ENCODE measurements at places on chromosomes 5 and 9.
A peak's percentile ranks its signal among the peaks of the same experiment; 100 is the strongest.

GRCh38 chr5:32475334-32476097 is 31.0 kb upstream of the ZFR start:
- peak; percentile 15 for DNase-seq

DNA sequence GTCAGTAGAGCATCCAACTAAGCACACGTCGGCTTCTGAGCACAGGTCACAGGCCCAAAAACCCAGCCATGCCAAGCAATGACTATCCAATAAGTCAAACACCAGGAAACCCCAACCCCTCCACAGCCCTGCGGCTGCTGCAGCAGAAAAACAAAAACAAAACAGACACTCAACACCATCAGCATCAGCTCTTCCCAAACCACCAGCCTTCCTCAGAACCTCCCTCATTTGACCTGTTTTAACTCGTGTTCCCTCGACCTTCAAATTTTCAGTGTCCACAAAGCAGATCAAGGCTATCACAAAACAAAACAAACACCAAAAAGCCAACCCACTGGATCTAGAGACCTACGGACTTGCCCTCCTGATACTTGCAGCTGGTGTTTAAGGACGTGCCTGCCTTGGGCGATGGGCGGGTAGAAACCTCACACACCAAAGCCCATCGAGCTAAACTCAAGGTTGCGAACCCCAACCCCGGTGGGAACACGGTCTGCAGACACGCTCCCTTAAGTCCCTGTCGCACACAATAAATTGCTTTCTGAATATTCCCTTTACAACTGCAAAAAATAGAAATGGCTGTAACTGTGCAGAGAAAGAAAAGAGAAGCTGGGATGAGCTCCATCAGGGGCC is 247.1 kb upstream of the ANKRD55 start:
- DNase-seq = peak; percentile 10

DNA sequence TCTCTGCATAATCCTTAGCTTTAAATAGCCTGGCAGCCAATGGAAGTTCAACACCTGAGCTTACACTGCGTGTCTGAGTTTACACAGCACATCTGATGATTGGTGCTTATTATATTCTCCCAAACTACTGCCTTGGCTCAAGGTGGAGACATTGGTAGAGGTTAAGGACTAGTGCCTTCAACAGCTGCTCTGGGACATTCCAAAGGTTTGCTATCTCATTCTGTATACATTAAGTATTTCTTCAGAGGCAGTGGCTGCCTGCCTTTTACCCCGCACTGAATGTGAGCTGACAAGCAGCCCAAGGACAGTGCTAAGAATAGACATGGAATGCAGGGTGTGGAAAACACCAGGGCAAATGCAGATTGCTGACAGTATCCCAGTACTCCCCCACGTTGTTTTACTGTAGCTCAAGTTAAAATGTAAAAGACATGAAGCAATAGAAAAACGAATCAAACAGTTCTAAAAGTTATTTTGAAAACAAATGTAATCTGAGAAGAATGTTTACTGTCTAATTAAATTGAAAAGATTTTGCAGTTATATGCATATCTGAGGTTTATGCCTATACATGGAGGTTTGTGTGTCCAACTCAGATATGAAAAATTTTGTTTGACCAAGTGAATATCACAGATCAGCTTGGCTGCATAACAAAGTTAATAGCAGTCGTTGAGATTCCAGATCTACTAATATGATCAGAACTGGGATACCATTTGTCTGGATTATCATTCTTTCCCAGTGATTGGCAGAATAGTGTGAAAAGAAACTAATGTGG is 1.8 kb downstream of the HSPB3 start:
- DNase-seq = peak; percentile 88

DNA sequence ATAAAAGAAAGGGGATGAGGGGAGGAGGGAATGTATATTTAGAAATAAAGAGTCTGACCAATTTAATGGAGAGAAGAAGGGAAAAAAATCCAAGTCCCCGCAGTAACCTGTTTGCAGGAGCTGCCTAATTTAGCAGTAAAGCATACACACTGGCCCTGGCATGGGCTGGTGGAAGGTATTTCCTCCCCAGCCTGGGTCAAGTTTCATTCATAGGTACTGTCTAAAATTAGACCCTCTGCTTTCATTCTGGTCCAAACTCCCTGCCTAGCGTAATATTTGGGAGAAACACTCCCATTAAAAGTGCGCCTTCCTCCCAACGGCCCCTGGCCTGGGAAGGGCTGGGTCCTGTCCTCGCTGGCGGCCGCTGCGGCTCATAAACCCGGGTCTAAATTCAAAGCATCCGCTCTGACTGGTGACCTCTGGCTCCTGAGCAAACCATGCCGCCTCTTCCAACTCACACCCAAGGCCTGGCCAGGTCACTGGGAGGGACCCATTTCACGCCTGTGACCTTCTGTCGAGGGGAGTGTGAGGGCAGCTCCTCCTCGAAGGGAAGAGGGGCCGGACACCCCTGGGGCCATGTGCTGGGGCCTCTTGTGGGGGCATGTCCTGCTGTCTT is 123.2 kb downstream of the FGF18 start:
- DNase-seq = no peak

DNA sequence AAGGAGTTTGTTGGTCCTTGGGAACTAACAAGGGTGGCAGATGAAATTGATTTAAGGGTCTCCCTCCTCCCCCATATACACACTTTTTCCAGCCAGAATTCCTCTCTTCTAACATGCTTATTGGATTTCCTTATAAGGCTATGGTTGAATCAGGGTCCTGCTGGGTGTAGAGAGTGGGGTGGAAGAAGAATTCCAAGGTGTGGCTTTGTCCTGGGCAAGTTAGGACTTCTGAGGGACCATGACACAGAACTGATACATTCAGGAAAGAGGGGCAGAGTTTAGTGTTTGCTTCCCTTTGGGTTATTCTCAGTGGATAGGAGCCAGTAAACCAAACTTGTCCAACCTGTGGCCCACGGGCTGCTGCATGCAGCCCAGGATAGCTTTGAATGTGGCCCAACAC is 116.5 kb downstream of the SNX18 start:
- no peak for DNase-seq

DNA sequence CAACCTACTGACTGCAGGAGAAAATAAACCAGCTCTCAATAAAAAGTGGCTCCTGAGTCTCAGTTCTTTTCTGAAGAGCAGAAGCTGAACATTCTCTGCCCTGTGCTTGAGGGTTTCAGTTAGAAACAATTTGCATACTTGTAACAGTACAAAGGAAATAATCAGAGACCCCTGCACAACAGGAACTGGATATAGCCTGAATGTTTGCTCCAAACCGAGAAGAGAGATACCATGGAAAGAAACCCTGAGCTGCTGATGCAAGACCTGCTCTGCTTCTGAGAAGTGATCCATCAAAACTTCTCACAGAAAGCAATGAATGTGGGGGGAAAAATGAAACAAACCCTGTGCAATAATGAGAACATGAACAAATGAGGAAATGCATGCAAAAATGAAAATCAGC is 592.9 kb downstream of the SEMA5A start:
- no peak for DNase-seq

DNA sequence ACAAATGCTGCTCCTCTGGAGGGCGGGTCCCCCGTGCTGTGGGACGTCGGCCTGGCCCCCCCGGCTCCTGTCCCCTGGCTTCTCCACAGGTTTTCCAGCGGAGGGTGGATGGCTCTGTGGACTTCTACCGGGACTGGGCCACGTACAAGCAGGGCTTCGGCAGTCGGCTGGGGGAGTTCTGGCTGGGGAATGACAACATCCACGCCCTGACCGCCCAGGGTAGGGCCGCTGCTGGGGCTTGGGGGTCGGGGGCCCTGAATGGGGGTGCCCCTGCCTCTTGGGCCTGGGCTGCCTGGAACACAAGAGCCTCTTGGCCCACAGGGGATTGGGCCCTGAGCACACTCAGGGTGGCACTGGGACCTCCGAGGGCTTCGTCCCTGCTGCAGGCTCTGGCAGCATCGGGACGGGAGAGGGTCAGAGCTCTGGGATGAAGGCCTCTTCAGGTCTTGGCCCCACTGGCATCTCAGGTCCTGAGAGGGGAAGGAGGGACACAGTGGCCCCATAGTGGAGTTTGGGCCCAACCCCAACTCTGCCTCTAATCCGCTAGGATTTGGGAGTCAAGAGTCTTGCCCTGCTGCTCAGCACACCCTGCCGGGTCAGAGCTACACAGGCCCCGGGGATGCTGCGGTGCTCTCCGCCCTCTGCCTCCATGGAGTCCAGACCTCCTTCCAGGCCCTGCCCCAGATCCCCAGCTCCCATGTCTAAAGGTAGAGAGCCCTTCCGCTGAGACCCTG is 5.2 kb downstream of the FCN2 start:
- no peak for DNase-seq

- peak; percentile 74 for DNase-seq
Measured at GRCh38 chr5:112551419-112552032, 132.4 kb upstream of the EPB41L4A start.

GRCh38 chr9:81289622-81290021 is 399.7 kb downstream of the TLE1 start:
- no peak for DNase-seq

GRCh38 chr5:54453046-54453445 is 2.5 kb upstream of the HSPB3 start:
- DNase-seq = no peak

DNA sequence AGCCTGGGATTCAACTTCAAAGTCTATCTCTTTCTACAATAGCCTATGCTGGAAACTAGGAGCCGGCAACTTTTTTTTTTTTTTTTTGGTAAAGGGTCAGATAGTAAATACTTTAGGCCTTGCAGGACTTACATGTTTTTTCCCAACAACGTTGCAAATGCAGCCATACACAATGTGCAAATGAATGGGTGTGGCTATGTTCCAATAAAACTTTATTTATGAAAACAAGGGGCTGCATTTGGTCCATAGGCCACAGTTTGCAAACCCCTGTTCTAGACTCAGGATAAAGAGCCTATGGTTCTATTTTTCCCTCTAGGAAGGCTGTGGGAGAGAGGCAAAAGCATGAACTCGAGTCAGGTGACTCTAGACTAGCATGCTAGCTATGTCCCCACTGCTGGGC is 189.1 kb downstream of the GABBR2 start:
- no peak for DNase-seq

- DNase-seq = peak; percentile 9
Measured at GRCh38 chr9:111348821-111349271, 18.8 kb upstream of the OR2K2 start.

- DNase-seq = no peak
Measured at GRCh38 chr9:127826253-127826913, 23.7 kb downstream of the FPGS start.

DNA sequence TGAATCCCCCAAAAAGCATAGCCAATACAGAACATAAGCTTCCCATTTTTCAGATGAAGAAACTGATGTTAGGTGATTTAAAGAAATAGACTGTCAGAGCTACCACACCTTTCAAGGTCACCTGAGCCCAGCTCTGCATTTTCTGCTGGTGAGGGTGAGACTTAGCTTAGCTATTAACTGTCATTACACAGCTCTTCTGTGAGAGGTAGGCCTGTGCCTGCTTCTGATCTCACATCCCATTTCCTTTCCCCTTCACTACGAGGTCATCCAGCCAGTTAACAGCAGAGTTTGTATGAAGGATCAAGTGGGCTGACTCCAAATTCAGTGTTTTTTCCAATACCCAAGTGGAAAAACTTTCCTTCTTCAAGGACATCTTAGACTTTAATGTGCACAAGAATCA is 528.6 kb upstream of the CLINT1 start:
- DNase-seq = no peak

DNA sequence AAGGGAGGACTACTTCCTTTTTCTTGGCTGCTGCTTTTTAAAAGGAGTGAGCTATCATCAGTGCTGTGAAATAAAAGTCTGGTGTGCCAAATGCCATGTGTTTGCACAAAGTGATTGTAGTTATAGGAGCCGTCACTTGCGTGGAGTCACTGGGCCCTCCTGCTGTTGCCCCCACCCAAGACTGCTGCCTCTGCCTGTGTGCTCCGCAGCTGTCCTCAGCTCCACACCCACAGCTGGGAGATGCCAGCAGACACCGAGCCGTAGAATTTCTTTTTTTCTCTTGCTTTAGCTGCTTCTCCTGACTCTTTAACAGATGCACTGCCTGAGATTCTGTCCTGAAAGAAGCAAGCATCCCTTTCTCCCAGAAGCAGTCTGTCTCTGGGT is 9.8 kb upstream of the GLE1 start:
- DNase-seq = no peak

DNA sequence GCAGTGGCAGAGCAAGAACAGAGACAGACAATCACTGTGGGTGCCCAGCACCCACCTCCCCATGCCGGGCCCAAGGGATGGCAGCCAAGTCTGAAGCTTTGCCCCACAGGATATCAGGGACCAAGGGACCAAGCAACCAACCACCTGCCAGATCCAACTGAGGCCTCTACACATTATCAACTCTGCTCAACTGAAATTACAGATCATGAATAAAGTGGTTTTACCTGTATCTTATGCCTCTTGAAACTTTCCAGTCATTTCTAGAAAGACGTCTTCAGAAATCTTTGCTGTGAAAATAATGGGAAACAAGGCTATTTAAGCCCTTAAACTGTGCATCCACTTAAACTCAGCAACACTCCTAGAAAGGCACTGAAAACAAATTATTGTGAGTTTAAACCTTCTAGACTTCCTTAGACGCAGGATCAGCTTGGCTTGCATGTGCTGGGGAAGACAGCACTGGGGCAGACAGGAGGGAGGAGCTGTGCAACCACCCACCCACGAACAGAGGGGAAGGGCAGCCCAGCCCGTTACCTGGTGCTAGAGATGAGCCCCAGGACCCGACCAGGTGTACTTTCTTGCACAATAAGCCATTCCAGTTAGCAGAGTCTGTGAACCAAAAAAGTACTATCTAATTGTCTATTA is 80.0 kb downstream of the SEMA4D start:
- DNase-seq = no peak

GRCh38 chr5:107040907-107041306 is 629.8 kb downstream of the EFNA5 start:
- DNase-seq = no peak

GRCh38 chr5:139592289-139592688 is 31.1 kb downstream of the UBE2D2 start:
- DNase-seq = no peak

DNA sequence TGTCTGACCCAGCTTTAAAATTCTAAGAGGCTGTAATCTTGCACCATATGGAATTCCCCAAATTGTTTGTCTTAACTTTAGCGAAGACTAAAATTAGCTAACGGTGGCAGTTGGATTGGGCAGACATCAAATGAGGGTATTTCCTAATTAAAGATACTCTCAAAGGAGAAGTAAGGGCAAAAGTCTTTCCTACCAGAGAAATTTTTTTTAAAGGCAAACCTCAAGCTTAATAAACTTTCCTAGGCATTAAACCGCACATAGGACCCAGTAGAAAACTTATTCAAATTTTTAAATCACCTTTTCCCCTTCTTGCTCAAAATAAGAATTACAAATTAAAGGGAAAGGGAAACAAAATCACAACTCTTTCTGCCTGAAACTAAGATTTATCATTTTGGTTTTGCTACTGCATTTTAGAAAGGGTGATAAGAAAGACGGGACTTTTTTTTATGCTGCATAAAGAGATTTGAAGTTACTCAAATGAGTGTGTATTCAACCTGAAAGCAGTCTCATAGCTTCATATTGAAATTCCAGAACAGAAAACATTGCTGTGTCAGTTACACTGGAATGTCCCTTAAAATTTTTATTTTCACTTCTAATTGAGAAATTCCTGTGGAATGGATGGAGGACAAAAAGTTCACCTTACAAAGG is 189.1 kb upstream of the PTGER4 start:
- DNase-seq = peak; percentile 35

GRCh38 chr5:125746917-125747316 is 676.3 kb upstream of the GRAMD2B start:
- no peak for DNase-seq

- DNase-seq = peak; percentile 67
Measured at GRCh38 chr5:67030289-67031056, 166.1 kb downstream of the CD180 start.

All from cardiac fibroblast (primary cell).